ENCODE measurements at places on chromosomes 7 and 10.

GRCh38 chr7:7771452-7771851 lies 53.0 kb upstream of the RPA3 start:
- DNase-seq, result no peak

DNA sequence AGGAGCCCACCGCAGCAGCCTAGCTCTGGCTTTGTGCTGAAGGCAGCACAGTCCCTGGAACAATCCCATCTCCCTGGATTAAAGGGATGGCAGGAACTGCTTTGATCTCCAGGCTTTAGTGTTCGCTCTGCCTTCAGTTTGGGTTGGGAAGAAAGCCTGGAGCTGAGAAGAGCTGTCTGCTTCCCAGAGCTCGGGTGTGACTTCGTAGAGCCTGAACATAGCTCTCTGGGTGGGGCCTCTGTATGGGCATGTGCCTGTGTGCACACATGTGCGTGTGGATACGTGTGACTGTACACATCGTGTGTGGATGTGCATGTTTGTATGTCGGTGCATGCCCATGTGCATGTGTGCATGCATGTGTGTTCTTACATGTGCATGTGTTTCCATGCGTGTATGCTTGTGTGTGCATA lies 8.7 kb downstream of the ADCY1 start:
- DNase-seq, result no peak

GRCh38 chr7:87144173-87144657 lies 8.0 kb upstream of the DMTF1 start:
- no peak for DNase-seq

- peak; percentile 90 for DNase-seq
Observed at GRCh38 chr7:74094224-74095101, 10.9 kb downstream of the LIMK1 start.

GRCh38 chr7:158098125-158099030 lies 489.2 kb downstream of the PTPRN2 start:
- no peak for DNase-seq

DNA sequence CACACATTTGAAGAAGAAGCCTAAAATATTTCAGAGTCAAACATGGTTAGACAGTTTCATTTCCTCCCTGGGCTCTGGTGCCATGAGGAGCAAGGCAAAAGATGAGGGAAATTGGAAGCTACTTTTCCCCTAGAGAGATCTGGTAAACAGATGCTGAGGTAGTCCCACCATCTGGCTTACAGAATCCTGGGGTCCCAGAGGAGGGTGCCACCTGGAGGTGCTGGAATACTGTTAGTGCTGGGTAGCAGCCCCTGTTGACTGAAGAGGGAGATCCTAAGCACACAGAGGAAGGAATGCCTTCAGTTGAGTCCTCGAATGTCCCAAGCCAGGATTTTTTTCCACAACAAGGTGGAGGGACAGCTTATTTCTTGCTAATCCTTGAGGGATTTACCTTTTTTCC lies 160.1 kb downstream of the FZD1 start:
- DNase-seq, result no peak

- no peak for DNase-seq
Observed at GRCh38 chr10:61125560-61126170, 181.7 kb upstream of the RHOBTB1 start.

- DNase-seq, result no peak
Observed at GRCh38 chr7:6172910-6173295, 99.5 kb downstream of the CYTH3 start.

DNA sequence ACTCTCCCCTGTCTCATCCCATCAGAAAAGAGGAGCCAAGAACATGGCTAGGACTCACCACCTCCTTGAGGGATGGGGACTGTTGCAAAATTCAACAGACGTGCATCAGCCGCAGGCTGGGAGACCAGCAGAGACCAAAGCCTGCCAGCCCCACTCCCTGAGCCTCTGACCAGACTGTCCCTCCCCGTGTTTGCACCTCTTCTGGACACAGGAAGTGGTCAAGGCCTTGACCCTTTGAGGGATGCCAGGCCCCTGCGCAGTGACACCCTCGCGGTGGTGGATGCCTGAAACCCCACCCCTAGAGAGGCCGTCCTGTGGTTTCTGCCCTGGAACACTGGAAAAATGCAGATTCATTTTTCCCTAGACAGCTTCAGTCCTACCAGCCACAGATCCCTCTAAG lies 128.4 kb upstream of the TCF7L2 start:
- DNase-seq, result no peak

DNA sequence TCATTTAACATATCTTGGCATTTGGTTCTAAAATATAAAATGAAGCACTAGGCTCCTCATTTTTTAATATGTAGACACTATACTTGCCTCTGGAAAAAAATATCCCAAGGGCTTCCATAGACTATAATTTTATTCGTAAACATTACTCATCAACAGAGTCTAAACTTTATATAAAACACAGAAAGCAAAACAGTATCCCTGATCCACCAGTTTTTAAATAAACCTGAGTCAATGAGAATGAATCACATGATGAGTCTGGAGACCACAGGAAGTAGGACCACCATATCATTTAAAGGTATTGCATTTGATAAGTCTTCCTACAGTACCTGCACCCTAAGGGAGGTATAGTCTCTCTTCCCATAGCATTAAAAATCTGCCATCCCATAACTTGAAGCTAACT lies 228.0 kb downstream of the DGKI start:
- DNase-seq, result no peak

DNA sequence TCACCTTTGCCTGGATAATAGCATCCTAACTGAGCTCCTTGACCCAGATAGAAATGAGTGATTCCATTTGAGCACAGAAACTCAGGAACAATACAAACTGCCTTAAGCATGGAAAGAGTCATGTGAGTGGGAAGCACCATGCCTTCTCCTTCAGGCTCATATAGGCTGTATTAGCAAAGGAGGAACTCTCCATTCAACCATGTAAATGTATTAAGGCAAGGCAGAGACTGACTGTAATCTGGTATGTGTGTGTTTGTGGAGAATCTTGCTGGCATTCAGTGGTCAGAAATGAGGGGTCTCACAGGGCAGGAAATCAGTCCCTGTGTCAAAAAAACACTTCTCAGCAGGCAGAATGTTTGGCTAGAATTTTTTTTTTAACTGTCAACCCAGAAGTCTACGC lies 40.2 kb downstream of the COA1 start:
- DNase-seq, result no peak

DNA sequence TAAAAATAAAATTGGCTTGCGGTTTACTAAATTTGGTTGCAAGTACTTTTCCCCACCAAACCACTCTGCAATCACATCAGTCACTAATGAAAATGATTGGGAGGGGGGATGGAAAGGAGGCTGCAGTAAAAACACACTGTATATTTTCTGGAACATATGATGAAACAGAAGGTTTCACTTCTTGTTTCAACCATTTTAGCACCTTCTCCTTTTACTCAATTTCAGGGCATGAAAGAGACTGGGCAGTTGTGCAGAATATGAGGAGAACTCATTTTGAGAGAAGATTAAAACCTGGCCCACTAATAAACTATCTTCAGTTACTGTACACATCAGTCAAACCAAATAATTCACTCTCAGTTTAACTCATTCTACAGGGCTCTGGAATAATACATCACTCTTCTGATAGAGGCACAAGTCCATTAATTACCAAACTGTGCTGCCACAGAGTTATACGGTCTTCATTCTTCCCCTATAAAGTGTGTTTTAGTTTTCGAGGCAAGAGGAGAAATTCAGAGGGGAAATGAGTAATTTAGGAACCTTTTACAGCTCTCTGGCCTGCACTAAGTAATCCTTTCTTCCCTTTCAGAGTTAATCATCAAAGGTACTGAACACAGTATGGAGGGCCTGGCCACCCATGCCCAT lies 25.5 kb downstream of the JAZF1 start:
- no peak for DNase-seq

DNA sequence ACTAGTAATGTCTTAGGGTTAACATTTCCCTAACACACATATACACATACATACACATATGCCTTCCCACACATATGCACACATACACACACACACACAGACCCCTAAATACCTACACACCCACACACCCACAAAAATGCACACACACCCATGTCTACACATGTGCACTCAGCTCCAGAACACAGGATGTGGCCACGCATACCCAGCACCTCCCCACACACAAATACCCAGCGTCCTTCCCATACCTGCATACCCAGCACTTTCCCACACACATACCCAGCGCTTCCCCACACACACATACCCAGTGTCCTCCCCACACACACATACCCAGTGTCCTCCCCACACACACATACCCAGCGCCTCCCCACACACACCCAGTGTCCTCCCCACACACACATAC lies 534.9 kb downstream of the DNAJB6 start:
- DNase-seq, result no peak

GRCh38 chr10:18583575-18584270 lies 67.7 kb downstream of the NSUN6 start:
- no peak for DNase-seq

GRCh38 chr7:151954866-151955820 lies 1.1 kb upstream of the GALNTL5 start:
- DNase-seq, result no peak

GRCh38 chr10:121409466-121410104 lies 188.7 kb downstream of the FGFR2 start:
- no peak for DNase-seq

DNA sequence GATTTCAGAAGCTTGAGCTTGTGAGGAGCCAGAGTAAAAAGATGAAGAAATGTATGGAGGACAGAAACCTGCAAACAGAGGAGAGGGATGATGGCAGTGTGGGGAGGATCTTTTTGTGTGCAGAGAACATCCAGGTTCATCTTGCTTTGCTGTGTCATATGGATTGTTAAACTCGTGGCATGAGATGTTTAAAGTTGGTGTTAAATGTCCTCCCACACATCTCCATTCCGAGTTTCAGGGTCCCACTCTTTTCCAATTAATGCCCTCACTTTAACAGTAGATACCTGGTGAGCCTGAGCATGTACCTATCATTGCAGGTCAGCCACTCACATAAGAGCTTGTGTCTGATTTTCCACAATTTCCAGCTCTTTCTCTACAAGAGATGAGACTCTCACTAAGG lies 147.7 kb downstream of the ST7 start:
- DNase-seq, result no peak

DNA sequence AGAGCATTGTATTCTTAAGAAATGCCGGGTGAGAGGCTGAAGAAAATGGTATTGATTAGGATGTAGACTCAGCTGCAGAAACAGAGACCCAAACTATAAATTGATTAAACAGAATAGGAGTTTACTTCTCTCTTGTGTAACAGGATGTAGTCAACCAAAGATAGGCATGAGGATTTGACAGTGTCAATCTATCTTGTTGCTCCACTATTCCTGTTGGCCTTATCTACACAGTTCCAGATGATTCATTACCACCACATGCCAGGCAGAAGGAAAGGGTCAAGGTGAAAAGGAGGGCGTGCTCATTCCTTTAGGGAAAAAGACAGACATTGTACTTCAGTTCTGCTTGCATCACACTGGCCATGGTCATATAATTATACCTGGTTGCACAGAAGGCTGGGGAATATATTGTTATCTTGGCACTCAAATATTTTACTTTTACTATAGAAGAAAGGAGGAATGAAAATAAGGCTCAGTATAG lies 11.9 kb upstream of the DMTF1 start:
- DNase-seq, result peak; percentile 13

GRCh38 chr7:5682551-5683279 lies 98.7 kb downstream of the RNF216 start:
- DNase-seq, result no peak

DNA sequence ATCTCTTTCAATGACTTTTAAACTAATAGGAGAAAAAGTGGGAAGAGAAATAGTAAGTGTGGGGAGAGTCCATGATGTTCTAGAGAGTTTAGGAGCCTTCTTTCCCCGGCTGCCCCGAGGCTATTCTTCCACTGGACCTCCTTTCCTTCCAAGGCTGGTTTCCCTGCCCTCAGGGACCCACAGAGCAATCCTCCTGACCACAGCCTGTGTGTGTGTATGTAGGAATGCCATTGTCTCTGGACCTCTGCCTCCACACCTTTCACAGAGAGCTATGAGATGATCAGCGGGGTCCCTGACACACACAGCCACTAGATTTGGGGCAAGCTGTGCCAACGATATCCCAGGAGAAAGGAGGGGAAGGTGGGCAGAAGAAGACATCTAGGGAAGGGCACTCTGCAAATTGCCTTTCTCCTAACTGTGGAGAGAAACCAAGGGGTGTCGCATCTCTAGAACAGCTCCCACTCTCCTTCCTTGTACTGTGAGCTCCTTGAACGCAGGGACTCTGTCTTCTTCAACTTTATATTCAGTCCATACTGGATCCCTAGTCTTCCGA lies 13.3 kb upstream of the CHCHD3 start:
- DNase-seq, result no peak

DNA sequence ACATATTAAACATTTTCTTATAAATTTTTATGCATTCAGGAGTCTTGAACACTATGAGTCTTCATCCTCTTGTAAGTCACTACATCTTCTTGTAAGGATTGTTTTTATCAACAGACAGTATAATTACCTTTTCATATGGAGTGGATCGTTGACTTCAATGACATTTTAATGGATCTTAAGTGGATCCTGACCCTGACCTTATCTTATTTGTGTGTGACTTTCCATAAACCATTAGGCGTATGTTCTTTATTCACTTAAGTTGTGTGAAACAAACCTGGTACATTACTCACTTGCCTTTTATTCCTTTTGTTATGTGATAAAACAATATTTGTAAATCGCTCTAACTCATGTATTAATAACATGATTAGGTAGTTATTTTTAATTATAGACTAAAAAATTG lies 18.5 kb upstream of the SEMA3C start:
- DNase-seq, result no peak
